ENCODE measurements at places on chromosomes 2 and 18.

GRCh38 chr2:105611811-105612424, 132.8 kb upstream of the NCK2 start:
- no peak for DNase-seq

DNA sequence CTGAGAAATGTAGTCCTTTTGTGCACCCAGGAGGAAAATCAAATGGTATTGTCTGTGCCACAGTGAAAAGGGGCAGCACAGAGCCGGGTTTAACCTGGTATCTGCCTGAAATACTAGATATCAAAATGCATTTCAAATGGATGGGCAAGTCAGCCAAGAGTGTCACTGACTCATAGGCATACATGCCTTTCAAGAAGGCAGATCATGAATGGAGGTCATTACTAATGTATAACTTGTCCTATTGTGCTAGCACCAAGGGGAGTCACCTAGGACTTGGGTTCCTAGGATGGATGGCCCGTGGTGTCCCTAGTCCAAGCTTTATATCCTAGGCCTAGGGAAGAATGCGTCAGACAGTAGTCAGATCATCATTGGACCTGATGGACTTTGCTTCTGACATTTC, 49.9 kb downstream of the TCF7L1 start:
- no peak for DNase-seq

DNA sequence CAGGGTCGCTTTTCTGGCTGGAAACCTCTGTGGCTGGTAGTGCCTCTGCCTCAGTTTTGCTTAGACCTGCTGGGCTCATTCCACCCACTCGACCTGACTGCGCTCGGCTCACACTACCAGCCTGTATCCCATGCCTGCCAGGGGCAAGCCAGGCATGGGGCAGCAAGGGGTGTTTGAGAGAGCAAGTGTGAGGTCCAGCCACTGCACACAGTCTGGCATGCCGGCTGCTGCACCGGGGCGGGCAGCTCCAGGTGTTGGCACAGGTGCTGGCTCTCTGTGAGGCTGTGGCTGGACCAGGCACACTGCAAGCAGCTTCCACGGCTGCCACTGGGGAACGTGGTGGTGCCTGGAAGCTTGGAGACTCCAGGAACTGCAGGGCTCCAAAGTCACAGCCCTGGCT, 90.9 kb downstream of the ATAD2B start:
- DNase-seq, result no peak

GRCh38 chr2:30678410-30679137, 128.7 kb downstream of the CAPN13 start:
- DNase-seq, result no peak

- no peak for DNase-seq
These were observed 66.5 kb upstream of the TGIF1 start for GRCh38 chr18:3383381-3383915.

DNA sequence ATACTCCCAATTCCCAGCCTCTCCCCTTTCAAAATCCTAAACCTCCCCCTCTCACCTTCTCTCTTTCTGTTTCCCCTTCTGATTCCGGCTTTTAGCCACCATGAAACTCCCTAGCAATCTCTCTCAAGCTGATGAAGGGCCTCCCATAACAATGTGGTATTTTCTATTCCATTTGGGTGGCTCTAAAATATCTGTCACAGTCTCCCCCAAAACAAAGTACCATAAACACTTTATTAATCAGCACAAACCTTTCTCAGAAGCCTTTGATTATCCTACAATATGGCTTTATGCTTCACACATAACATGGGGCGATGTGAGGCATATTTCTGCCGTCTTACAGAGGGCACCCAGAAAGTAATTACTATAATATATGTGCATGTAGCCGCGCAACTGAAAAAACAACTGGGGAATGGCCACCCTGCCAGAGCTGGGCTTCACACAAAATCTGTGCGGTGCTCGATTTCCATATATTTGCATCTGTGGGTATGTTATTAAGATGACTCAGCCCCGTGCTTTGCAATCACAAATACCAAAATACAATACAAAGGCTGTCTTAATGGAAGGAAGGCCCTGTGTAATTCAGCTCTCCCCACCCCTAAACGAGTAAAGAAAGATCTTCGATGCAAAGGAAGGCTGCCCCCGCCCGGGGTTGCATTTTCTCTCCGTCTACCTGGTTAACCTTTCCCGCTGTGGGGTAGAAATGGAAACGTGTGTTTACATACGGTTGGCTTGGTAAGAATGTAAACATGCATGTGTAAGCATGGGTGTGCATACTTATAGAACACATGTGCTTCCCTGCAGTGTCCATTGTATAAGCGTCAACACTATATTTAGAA, 81.4 kb downstream of the CELF4 start:
- no peak for DNase-seq

DNA sequence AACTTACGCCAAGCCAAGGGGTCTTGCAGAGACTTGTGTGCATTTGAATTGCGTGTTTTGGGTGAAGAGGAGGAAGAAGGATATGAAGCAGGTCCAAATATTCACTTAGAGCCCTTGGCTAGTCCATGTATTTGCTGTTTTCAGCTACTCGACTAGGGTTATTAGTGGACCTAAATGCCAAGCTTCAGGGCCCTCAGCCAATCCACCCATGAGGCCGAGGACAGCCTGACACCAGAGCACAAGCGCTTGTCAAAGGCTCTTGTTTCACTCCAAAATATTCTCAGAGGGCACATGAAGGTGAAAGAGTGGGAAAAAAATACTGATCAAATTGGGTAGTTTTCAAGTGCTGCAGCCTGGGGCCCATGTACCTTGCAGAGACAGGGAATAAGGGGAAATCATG, 174.8 kb upstream of the ACAA2 start:
- DNase-seq, result no peak

GRCh38 chr2:10601866-10602566, 87.8 kb downstream of the NOL10 start:
- DNase-seq, result no peak

DNA sequence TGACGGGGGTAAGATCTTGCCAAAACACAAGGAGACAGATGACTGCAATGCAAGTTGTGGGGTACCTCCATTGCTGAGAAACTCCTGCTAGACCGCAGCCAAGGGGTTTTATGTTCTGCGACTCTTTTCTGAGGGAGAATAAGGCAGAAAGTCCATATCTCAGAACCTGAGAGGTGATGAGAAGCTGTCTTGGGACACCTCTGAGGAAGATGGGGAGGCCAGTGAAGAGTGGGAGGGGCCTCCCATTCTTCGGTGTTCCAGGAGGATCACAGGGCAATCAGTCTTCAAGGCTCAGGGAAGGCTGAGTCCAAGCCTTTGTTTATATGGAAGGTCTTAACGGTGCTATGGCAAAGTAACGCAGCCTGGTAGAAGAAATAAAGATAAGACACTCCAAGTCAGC, 18.0 kb downstream of the CYP27A1 start:
- DNase-seq, result no peak

- no peak for DNase-seq
These were observed 23.4 kb downstream of the DAPL1 start for GRCh38 chr2:158818511-158818910.

- DNase-seq, result no peak
These were observed 91.1 kb upstream of the SKOR2 start for GRCh38 chr18:47342566-47342965.

GRCh38 chr18:26911840-26912239, 46.3 kb upstream of the AQP4 start:
- DNase-seq, result no peak

- no peak for DNase-seq
These were observed 218.5 kb downstream of the TPGS2 start for GRCh38 chr18:36610258-36610657.

- no peak for DNase-seq
These were observed 13.4 kb upstream of the HOXD1 start for GRCh38 chr2:176174824-176175708.

GRCh38 chr2:171531291-171531690, 9.0 kb downstream of the CYBRD1 start:
- no peak for DNase-seq

DNA sequence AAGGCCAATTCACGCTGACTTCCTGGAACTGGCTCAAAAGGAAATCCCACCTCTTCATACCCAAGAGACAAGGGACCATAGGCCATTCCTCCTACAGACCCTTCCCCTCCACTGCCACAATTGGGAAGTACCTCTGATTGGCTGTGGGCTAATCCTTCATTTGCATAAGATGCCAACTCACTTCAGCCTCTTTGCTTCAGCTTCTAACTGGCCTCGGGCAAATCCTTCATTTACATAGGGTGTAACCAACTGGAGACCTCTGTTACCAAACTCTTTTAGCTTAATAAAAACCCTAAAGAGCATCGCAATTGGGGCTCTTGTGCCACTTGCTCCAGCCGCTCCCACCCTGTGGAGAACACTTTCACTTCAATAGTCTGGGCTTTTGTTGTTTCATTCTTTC, 38.2 kb downstream of the MC2R start:
- no peak for DNase-seq

GRCh38 chr2:102114290-102114721, 28.2 kb upstream of the IL1R1 start:
- no peak for DNase-seq

- DNase-seq, result no peak
These were observed 231.9 kb downstream of the DYSF start for GRCh38 chr2:71685073-71685848.

GRCh38 chr2:188326669-188327301, 35.1 kb downstream of the GULP1 start:
- peak; percentile 6 for DNase-seq

DNA sequence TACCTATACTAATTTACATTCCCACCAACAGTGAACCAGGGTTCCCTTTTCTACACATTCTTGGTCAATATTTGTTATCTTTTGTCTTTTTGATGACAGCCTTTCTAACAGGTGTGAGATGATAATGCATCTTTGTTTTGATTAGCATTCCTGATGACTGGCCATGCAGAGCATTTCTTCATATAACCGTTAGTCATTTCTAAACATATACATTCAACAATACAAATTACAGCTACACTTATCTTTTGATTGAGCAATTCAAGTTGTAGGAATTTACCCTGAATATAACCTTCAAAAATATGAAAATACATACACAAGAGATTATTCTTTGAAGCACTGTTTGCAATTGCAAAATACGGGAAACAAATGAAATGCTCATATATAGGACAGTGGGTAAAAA, 94.9 kb downstream of the TMEM131 start:
- no peak for DNase-seq

DNA sequence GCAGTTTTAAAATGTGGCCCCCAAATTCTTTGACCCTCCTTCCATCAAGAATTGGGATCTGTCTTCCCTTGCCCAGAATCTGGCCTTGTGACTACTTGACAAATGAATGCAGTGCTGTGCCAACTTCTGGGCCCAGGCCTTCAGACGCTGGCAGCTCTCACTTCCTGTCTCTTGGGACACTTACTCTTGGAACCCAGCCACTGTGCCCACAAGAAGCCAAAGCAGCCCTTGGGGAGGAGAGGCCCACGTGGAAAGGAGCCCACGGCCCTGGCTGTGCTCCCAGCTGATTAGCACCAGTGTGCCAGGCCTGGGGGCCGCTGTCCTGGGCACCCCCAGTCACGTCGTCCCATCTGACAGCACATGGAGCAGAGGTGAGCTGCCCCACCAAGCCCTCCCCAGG, 56.6 kb downstream of the RPL37A start:
- DNase-seq, result no peak

DNA sequence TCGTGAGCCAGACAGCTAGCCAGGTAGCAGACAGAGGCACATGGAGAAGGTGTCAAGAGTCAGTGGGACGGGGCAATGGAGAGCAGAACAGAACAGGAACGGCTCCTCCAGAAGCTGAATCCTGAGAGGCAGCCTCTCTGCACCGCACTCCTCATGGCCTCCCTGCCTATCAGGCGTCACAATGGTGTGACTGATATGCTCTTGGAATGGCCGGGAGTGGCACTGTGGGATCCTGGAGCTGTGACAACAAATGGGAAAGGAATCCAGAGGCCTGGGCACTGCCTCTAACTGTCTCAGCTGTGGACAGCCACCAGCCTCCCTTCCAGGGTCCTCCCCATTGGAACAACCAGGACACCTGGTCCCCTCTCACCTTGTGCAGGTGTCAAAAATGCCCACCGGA, 89.1 kb upstream of the ID2 start:
- no peak for DNase-seq

DNA sequence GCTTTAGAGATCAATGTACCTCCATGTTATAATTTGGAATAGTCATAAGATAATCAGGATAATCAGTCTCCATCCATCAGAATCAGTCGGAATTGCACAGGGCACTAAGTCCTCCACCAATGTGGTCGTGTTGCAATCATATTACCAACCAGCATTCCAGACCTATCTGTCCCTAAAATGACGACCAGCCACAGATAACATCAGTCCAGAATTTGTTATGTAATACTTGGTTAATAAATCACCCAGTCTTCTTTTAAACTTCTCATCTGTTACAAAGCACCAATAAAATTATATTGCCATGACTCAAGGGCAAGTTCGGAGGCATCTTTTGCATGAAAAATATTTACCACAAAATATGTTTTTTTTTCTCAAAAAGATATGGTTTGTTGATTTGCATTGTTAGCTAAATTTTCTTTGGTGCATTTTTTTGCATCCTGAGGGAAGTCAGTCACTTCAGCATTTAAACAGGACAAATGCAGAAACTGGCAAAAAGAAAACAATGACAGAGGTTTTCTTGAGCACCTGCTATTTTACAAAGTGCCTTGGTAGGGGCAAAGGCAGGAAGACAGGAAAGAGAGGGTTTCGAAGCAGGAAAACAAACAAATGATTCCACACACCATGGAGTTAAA, 29.3 kb downstream of the PIEZO2 start:
- no peak for DNase-seq

DNA sequence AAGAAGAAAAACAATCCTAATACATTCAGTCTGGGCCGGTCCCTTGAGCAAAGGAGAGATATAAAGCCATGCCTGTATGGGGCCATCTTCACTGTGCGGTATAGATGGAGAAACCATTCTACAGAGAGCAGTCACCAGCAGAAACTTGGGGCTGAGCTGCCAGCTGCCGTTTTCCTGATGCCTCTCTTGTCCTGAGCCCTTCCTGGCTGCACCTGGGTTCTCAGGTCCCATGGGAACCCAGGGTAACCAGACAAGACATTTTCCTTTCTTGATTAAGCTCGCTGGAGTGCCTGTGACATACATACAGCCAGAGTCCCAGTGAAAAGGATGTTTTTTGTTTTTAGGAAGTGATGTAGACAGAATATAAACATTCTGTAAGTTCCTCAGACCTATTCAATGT, 5.3 kb upstream of the METTL21A start:
- no peak for DNase-seq

DNA sequence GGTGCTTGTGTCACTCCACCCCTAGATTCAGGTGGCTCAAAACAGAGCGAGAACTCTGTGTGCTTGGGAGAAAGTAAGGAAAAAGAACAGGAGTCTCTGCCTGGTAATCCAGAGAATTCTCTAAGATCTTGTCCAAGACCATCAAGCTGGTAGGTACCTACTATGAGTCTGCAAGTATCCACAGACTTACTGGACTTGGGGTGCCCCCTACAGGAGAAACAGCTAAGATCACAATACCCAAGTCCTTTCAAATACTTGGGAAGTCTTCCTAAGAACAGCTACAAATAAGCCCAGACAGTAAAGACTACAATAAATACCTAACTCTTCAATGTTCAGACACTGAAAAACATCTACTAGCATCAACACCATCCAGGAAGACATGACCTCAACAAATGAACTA, 1143.6 kb upstream of the ACVR2A start:
- DNase-seq, result no peak

GRCh38 chr2:102080451-102081242, 61.9 kb upstream of the IL1R1 start:
- no peak for DNase-seq
